ENCODE measurements at places on chromosomes 7 and 10. TPM values are rescaled to one million over a fixed set of nuclear protein-coding genes. Genes with fewer than 3 reads are reported as not detected.

PIK3AP1 gene
- polyA plus RNA-seq = 0.04 TPM

OPN1SW gene
- not detected for polyA plus RNA-seq

H2BK1 gene
- not detected for polyA plus RNA-seq

HOXA6 gene
- 10.0 TPM for polyA plus RNA-seq

CAPZA2 gene
- 48.1 TPM for polyA plus RNA-seq

MMS19 gene
- polyA plus RNA-seq = 135 TPM

THSD7A gene
- 3.3 TPM for polyA plus RNA-seq

COL28A1 gene
- not detected for polyA plus RNA-seq

UBN2 gene
- polyA plus RNA-seq = 1.8 TPM

HMX2 gene
- polyA plus RNA-seq = not detected

CALCR gene
- not detected for polyA plus RNA-seq

DNA sequence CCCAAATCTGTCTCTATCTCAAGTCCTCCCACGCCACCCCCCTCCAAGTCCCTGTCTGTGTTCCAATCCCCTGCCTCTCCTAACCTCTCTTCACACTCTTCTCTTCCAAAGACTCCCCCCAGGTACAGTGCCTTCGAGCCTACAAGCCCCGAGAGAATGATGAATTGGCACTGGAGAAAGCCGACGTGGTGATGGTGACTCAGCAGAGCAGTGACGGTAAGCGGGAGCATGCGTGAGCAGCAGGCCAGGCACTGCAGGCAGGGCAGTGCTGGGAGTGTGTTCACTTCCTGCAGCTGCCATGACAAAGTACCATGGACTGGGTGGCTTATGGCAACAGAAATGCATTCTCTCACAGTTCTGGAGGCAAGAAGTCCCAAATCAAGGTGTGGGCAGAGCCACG lies 23.4 kb downstream of the ARHGEF5 start:
- H3K36me3 ChIP-seq = no peaks in the 10 kb centered on the region
- H3K27ac ChIP-seq = no peak overlapping the region
- no peak for DNase-seq
- no peaks in the 10 kb centered on the region for H3K27me3 ChIP-seq
- H3K4me1 ChIP-seq = no peaks in the 10 kb centered on the region
- H3K4me3 ChIP-seq = no peak overlapping the region

DNA sequence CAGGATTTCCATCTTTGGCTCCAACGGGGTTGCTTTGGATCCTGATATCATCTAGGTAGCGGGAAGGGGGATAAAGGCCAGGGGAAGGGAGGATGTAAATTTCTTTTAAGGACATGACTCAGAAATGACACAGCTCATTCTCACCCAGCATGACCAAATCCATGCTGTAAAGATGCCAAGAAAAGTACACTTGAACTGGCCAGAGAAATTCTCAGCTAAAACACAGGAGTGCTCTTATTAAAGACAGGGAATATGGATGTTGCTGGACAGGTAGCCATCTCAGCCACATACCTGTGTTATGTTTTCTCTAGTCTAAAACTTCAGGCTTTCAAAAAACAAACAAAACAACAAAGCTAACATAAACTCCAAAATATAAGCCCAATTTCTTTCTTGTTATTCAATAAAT lies 68.3 kb downstream of the NAMPT start:
- no peak overlapping the region for H3K4me3 ChIP-seq
- H3K4me1 ChIP-seq = peaks cover 42% of the 10 kb centered on the region
- peak overlapping the region; percentile 94 for H3K27ac ChIP-seq
- no peaks in the 10 kb centered on the region for H3K36me3 ChIP-seq
- peak; percentile 96 for DNase-seq

DNA sequence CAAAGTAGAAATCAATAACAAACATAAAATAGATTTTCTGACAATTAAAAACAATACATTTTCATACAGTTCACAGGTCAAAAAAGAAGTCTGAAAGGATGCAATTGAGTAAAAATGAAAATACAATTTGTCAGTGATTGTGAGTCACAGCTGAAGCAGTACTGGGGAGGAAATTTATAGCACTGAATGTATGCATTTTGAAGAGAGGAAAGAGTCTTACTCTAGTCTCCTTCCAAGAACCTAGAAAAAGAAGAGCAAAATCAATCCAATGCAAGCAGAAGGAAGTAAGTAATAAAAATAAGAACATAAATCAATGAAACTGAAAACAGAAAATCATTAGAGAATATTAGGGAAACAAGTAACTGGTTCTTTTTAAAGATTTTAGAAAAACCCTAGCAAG lies 507.2 kb upstream of the IGFBP3 start:
- no peaks in the 10 kb centered on the region for H3K27me3 ChIP-seq
- no peak for DNase-seq
- no peaks in the 10 kb centered on the region for H3K4me1 ChIP-seq
- no peak overlapping the region for H3K4me3 ChIP-seq
- H3K27ac ChIP-seq = no peak overlapping the region

GRCh38 chr10:36725581-36726520 lies 399.5 kb upstream of the ANKRD30A start:
- DNase-seq = peak; percentile 66
- H3K27me3 ChIP-seq = peaks cover 3% of the 10 kb centered on the region
- no peaks in the 10 kb centered on the region for H3K4me1 ChIP-seq

GRCh38 chr10:129853562-129853903 lies 110.5 kb downstream of the EBF3 start:
- no peaks in the 10 kb centered on the region for H3K4me1 ChIP-seq
- DNase-seq = no peak
- H3K27ac ChIP-seq = no peak overlapping the region
- H3K27me3 ChIP-seq = no peaks in the 10 kb centered on the region
- no peak overlapping the region for H3K4me3 ChIP-seq

- H3K27ac ChIP-seq = no peak overlapping the region
- peaks cover 2% of the 10 kb centered on the region for H3K27me3 ChIP-seq
- no peak for DNase-seq
- no peak overlapping the region for H3K4me3 ChIP-seq
- H3K36me3 ChIP-seq = no peaks in the 10 kb centered on the region
Observed at GRCh38 chr10:70978181-70978580, 89.8 kb upstream of the PCBD1 start.

GRCh38 chr7:33841031-33841430 lies 64.3 kb upstream of the BMPER start:
- DNase-seq = no peak
- no peak overlapping the region for H3K4me3 ChIP-seq
- H3K27me3 ChIP-seq = no peaks in the 10 kb centered on the region
- no peak overlapping the region for H3K27ac ChIP-seq
- H3K36me3 ChIP-seq = no peaks in the 10 kb centered on the region

- DNase-seq = no peak
- no peaks in the 10 kb centered on the region for H3K4me1 ChIP-seq
- H3K4me3 ChIP-seq = no peak overlapping the region
- H3K27ac ChIP-seq = no peak overlapping the region
Observed at GRCh38 chr7:151579644-151580043, 59.9 kb upstream of the RHEB start.

- no peaks in the 10 kb centered on the region for H3K36me3 ChIP-seq
- H3K27me3 ChIP-seq = no peaks in the 10 kb centered on the region
- H3K4me3 ChIP-seq = peak overlapping the region; percentile 88
- H3K27ac ChIP-seq = peak overlapping the region; percentile 96
Observed at GRCh38 chr10:69088801-69089501, 1.0 kb downstream of the SRGN start.

GRCh38 chr7:77444123-77444522 lies 28.0 kb upstream of the GSAP start:
- H3K4me1 ChIP-seq = peaks cover 11% of the 10 kb centered on the region
- no peak overlapping the region for H3K4me3 ChIP-seq
- no peak for DNase-seq
- no peak overlapping the region for H3K27ac ChIP-seq
- no peaks in the 10 kb centered on the region for H3K36me3 ChIP-seq

GRCh38 chr10:15632456-15633091 lies 87.1 kb downstream of the ITGA8 start:
- no peaks in the 10 kb centered on the region for H3K36me3 ChIP-seq
- H3K27me3 ChIP-seq = no peaks in the 10 kb centered on the region
- DNase-seq = no peak
- no peak overlapping the region for H3K27ac ChIP-seq
- no peak overlapping the region for H3K4me3 ChIP-seq

GRCh38 chr7:25537662-25538375 lies 309.5 kb upstream of the NPVF start:
- DNase-seq = no peak
- no peaks in the 10 kb centered on the region for H3K27me3 ChIP-seq
- no peaks in the 10 kb centered on the region for H3K4me1 ChIP-seq
- no peak overlapping the region for H3K27ac ChIP-seq

GRCh38 chr10:79081353-79082034 lies 12.7 kb downstream of the ZMIZ1 start:
- no peak overlapping the region for H3K27ac ChIP-seq
- no peak overlapping the region for H3K4me3 ChIP-seq
- no peak for DNase-seq
- H3K4me1 ChIP-seq = peaks cover 27% of the 10 kb centered on the region
- H3K36me3 ChIP-seq = no peaks in the 10 kb centered on the region

GRCh38 chr7:158802535-158803366 lies 26.6 kb downstream of the ESYT2 start:
- no peak overlapping the region for H3K4me3 ChIP-seq
- no peak for DNase-seq
- no peak overlapping the region for H3K27ac ChIP-seq
- H3K36me3 ChIP-seq = no peaks in the 10 kb centered on the region

GRCh38 chr10:76975126-76975525 lies 662.5 kb downstream of the KCNMA1 start:
- no peaks in the 10 kb centered on the region for H3K4me1 ChIP-seq
- H3K36me3 ChIP-seq = no peaks in the 10 kb centered on the region
- no peaks in the 10 kb centered on the region for H3K27me3 ChIP-seq
- DNase-seq = no peak
- no peak overlapping the region for H3K27ac ChIP-seq
- no peak overlapping the region for H3K4me3 ChIP-seq

GRCh38 chr10:78299851-78300468 lies 266.3 kb downstream of the RPS24 start:
- H3K27me3 ChIP-seq = no peaks in the 10 kb centered on the region
- no peak overlapping the region for H3K4me3 ChIP-seq
- no peaks in the 10 kb centered on the region for H3K36me3 ChIP-seq
- H3K4me1 ChIP-seq = peaks cover 7% of the 10 kb centered on the region

DNA sequence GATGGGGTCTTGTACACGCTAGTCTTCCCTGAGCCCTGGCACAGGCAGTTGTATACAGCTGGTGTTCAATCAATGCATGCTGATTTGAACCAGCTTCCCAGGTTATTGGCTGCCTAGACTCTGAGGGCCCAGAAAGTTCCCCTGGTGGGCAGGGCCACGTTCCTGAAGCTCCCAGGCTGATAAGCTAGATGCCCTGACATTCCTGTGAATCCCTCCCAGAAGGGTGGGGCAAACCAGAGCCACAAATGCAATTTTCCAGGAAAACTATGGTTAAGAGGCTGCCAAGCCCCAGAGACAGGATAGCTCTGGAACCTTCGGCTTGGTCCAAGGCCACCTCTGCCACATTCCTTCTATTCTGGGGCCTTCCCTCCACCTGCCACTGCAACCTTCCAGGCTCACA lies 78.2 kb downstream of the FAM53B start:
- H3K36me3 ChIP-seq = peaks cover 9% of the 10 kb centered on the region
- no peaks in the 10 kb centered on the region for H3K27me3 ChIP-seq
- no peak overlapping the region for H3K27ac ChIP-seq

DNA sequence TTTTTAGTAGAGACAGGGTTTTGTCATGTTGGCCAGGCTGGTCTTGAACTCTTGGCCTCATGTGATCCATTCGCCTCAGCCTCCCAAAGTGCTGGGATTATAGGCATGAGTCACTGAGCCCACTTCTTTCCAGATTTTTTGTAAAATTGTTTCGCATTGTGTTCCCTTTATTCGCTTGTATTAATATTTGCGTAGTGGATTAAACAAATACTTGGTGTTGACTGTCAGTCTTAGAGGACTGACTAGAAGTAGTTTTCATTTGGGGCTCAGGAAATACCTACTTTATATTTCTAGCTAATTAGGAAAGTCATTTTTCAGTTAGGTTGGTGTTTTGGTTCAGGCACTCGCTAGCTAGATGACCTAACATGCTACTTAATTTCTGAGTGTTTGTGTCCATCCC lies 11.1 kb downstream of the WAC start:
- no peak overlapping the region for H3K4me3 ChIP-seq
- peaks cover 4% of the 10 kb centered on the region for H3K4me1 ChIP-seq
- H3K36me3 ChIP-seq = peaks cover 32% of the 10 kb centered on the region
- H3K27me3 ChIP-seq = no peaks in the 10 kb centered on the region
- no peak for DNase-seq
- H3K27ac ChIP-seq = no peak overlapping the region

- no peak for DNase-seq
- H3K4me3 ChIP-seq = no peak overlapping the region
- H3K4me1 ChIP-seq = no peaks in the 10 kb centered on the region
- no peaks in the 10 kb centered on the region for H3K36me3 ChIP-seq
Observed at GRCh38 chr7:98456866-98457265, 56.0 kb upstream of the BAIAP2L1 start.

- H3K4me1 ChIP-seq = no peaks in the 10 kb centered on the region
- H3K4me3 ChIP-seq = no peak overlapping the region
- H3K27ac ChIP-seq = no peak overlapping the region
- H3K36me3 ChIP-seq = no peaks in the 10 kb centered on the region
Observed at GRCh38 chr7:91083855-91084644, 180.2 kb upstream of the FZD1 start.

- H3K36me3 ChIP-seq = peaks cover 3% of the 10 kb centered on the region
- H3K27me3 ChIP-seq = no peaks in the 10 kb centered on the region
- H3K4me1 ChIP-seq = no peaks in the 10 kb centered on the region
Observed at GRCh38 chr10:125122566-125122965, 37.8 kb downstream of the CTBP2 start.

DNA sequence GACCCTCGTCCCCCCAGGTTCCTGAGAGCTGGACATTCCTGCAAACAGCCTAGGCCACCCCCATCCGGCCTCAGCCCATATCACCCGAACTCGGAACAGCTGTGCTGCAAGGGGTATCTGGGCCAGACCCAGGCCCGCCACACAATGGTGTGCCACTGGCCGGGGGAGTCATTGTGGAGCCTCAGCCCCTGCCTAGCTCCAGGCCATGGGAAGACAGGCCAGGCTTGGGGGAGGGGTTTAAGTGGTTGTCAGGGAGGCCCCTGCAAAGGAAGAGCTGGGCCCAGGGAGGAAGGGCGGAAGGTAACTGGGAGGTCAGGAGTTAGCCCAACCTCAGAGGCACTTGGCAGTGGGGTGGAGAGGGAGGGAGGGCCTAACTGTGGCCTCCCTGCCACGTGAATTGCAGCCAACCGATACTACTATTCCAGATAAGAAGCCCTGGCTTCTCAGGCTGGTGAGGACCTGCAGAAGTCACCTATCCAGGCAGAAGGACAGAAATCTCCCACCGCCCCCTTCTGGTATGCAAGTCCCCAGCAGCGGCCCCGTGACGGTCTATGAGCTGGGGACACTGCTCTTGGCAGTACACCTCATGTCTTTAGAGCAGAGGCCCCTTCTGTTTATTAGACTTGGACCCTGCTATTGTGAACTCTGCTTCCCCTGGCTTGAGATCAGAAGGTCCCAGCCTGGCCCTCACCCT lies 26.8 kb downstream of the VSIR start:
- H3K27me3 ChIP-seq = no peaks in the 10 kb centered on the region
- peaks cover 15% of the 10 kb centered on the region for H3K4me1 ChIP-seq
- H3K27ac ChIP-seq = no peak overlapping the region
- peak; percentile 16 for DNase-seq
- no peak overlapping the region for H3K4me3 ChIP-seq

- H3K27me3 ChIP-seq = no peaks in the 10 kb centered on the region
- peaks cover 4% of the 10 kb centered on the region for H3K36me3 ChIP-seq
- H3K27ac ChIP-seq = no peak overlapping the region
- H3K4me3 ChIP-seq = no peak overlapping the region
Observed at GRCh38 chr7:50661345-50662040, 96.3 kb upstream of the DDC start.
